ENCODE measurements at places on chromosomes 4 and X.

DNA sequence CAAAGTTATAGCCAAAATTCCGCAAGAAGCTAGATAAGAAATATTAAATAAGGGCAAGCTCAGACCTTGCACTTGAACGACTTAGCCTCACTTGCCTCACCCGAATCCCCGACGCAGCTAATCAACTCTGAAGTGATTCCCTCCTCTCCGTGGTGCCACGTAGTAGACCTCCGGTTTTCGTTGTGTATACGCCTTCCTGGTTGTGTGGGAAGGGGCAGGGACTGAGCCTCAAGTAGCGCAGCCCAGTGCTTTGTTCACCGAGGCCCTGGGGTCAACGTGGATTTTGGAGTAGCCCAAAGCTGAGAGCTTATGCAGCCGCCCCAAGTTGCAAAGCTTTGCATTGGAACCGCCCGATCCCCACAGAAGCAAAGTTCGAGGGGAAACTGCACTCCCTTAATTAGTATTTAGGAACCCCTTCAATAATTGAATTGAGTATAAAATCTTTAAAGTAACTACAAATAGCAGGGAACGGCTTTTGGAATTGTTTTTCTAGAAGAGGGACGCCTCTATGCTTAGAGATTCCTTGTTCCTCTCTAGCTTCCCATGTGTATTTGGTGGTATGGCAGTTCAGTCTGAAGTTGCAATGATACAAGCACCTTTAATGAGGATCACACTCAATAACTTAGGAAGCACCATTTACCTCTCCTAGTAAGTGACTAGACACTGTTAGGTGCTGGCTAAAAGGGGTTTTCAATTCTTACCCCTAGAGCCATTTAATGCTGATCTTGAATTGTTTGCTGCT, 55.7 kb downstream of the LINC00632 start:
- DNase-seq: no peak

GRCh38 chrX:24149351-24150050, at the start of gene ZFX:
ZFX (plus strand) TSS chrX:24149729; CDS start chrX:24172743, 23,014 bp downstream.
- DNase-seq: peak; percentile 70

GRCh38 chr4:174210952-174211490, 72.4 kb downstream of the FBXO8 start:
- no peak for DNase-seq

DNA sequence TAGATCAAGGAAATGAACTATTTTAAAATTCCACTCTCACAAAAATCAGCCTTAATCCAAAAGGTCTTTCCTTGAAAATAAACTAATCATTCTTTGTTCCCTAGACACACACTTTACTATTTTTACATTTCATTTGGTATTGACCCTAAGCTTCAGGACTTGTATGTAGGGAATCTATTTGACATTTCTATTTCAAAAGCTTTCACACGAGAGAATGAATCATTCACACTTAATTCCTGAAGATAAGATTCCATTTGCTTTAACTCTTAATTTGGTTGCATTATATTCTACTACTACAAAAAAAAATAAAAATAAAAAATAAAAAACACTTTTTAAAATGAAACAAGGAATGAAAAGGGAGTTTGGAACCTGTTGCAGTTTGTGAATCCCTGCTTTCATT, 43.7 kb downstream of the EDNRA start:
- DNase-seq: no peak

DNA sequence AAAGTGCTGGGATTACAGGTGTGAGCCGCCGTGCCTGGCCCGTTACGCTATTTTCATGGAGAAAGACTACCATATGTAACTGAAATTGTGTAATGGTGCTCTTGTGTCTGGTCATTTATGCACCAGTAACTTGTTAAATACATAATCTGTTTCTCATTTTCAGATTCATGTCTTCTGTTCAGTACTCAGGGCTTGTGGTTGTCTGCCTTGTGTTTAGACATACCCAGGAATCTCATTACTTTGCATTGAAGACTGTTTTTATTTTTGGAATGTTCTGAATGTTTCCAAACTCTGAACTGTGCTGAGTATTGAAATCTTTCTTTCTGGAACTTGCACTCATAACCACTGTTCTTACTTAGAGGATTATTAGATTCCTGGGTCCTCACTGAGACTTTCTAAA, 52.8 kb downstream of the PDLIM5 start:
- DNase-seq: no peak

DNA sequence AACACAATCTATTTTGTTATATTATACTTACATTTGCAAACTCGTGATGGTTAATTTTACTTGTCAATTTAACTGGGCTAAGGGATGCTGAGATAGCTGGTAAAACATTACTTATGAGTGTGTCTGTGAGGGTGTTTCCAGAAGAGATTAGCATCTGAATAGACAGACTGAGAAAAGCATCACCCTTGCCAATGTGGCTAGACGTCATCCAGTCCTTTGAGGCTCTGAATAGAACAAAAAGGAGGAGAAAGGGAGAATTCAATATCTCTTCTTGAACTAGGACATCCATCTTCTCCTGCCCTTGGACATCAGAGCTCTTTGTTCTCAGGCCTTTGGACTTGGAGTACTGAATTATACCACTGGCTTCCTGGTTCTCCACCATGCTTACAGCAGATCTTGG, 154.6 kb downstream of the EPHA5 start:
- no peak for DNase-seq

GRCh38 chr4:168648929-168649328, 152.1 kb downstream of the PALLD start:
- DNase-seq: no peak

DNA sequence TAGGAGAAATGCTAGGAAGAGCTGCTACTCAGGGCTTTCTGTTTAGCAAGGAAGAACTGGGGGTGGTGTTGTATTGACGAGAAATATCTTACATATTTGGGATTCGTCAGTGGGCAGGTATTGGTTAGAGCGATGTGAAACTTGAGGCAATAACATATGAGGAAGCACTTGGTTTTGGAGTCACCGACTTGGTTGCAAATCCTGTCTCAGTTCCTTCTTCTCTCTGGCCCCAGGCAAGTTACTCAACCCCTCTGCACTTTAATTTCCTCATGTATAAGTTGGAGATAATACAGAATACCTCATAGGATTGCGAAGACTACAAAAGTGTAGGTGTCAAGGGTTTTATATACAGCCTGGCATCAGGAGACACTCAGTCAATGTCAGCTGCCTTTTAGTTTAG, 34.1 kb downstream of the GPAT3 start:
- DNase-seq: no peak

DNA sequence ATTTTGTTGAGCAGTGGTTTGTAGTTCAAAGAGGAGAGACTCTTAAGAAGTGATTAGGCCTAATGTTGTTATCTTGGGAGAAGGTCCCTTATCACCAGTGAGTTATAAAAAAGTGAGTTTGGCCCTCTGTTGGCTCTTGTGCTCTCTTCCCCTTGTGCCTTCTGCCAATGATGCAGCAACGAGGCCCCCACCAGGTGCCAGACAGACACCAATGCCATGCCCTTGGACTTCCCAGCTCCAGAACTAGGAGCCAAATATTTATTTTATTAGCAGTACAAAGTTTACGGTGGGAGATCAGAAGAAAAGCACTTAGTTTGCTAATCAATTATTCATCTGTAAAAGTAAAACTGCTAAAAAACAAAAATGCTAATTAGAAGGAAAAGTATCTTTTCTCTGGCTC, 22.7 kb upstream of the NAAA start:
- DNase-seq: no peak

DNA sequence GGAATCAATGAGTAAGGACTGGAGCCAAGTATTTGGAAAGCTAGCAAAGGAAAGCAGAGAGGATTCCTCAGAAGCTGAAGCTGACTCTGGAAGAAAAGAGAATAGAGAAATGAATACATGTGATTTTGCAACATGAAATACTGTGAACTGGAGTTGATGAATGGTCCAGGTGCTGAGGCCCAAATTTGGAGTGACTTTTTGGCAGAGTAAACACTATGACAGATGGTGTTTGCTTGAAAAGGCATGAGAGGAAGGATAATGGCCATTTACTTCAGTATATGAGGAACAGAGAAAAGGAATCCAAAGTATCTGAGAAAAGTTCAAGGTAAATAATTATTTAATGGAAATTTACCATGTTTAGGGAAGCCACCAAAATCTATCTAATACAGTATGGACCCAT, 236.7 kb downstream of the SLITRK2 start:
- DNase-seq: no peak

- DNase-seq: no peak
These were observed 138.7 kb downstream of the INPP4B start for GRCh38 chr4:142707401-142707800.

- DNase-seq: no peak
These were observed 155.7 kb downstream of the CHIC2 start for GRCh38 chr4:53908661-53909078.

GRCh38 chr4:158871335-158871724, 102.5 kb downstream of the FNIP2 start:
- no peak for DNase-seq

- no peak for DNase-seq
These were observed 10.0 kb downstream of the KCNE5 start for GRCh38 chrX:109614951-109615350.

DNA sequence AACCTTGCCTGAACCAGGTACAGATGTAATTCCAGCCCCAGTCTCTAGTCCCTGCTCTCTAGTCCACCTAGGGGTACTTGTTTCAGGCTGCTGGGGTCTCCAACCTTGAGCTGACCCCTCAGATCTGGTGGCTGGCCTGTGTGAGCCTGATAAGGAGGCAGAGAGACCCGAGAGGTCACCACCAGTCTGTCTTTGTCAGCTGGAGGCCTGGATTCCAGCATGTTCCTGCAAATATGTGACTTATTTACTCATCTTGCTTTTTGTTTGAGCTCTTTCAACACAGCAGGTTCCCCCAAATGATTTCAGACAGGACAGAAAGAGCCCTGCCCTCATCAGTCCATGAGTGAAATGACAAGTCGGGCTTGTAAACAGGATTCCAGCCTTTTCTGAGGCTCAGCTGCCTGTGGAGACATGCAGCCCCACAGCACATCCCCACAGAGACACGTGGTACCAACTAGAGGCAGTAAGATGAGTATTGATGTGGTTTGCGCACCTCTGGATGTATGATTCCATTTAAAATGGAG, 37.5 kb upstream of the STK26 start:
- DNase-seq: no peak

GRCh38 chr4:174408841-174409552, 113.3 kb downstream of the HPGD start:
- DNase-seq: no peak

GRCh38 chrX:10015355-10015722, 48.2 kb downstream of the CLDN34 start:
- no peak for DNase-seq

DNA sequence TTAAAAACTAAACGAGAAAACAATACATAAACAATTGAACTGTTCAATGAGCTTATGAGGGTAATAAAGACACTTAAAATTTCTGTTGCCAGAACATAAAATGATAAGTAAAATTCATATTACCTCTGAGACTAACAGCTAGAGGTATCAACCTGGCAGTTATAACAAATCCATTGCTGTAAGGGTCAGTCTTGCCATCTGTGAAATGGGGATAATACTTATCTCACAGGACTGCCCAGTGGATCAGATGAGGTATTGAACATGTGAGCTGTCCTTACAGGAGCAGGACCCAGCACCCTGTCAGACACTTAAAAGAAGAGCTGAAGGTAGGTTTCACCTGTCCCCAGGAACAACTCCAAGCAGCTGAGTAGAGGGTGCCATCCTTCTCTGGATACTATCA, 2.5 kb downstream of the TCEAL3 start:
- DNase-seq: no peak

- no peak for DNase-seq
These were observed 81.4 kb upstream of the STIM2 start for GRCh38 chr4:26779224-26779623.

GRCh38 chr4:37439809-37440474, 195.4 kb downstream of the NWD2 start:
- no peak for DNase-seq

GRCh38 chrX:13597874-13598273, 28.5 kb downstream of the EGFL6 start:
- no peak for DNase-seq

DNA sequence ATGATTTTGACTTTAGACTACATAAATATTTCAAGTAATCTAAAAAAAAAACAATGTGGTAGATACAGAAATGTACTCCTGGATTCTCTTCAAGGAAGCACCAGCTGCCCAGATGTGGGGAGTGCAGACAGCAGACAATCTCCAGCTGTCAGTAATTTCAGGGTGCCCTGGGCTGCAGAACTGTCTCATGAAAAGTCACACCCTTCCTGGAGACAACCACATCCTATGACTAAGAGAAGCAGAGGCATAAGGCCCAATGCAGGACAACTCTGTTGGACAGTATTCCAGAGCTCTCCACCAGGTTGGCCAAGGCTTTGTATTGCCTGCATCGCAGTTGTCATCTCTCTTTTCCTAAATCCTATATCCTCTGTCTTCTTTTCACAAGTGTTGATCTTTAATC, 34.4 kb upstream of the BLTP1 start:
- no peak for DNase-seq

GRCh38 chrX:46628460-46629371, 55.2 kb downstream of the CHST7 start:
- DNase-seq: no peak

DNA sequence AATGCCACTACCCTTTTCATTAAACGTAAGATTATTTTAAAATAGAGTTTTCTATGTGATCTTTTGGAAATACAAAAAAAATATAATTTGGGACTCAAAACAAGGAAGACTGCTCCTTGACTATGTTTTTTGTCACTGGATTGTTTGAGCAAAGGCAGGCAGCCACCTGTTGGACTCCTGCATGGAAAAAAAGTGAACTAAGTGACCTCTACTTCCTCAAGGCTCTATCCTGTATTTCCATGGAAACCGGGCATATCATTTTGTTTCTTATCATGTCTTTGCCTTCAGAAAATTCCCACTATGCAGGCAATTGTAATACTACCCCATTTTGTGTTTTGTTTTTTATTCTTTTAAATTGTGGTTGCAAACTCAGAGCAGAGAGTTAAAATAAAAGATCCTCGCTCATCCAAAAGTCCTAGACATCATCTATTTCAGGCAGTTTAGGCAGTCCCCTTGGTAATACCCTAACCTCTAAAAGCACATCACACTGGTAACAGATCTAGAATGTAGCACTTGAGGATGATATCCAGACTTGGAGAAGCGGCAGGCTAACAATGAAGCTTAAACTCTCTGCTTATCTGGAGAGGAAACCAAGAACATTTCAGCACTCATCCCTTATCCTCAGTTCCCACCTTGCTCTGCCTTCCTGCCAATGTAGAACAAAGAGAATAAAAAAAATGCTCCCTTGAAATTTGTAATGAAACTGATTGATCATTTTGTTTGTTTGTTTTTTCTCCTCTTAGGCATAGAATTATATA, 165.7 kb downstream of the BANK1 start:
- DNase-seq: no peak

GRCh38 chrX:43467608-43468234, 188.4 kb upstream of the MAOA start:
- DNase-seq: no peak

- DNase-seq: no peak
These were observed 20.4 kb downstream of the MBNL3 start for GRCh38 chrX:132468454-132468853.

GRCh38 chr4:150582146-150582872, at the start of gene MAB21L2:
MAB21L2 (plus strand) TSS chr4:150582151; CDS start chr4:150583030, 879 bp downstream.
- no peak for DNase-seq

- no peak for DNase-seq
These were observed 113.8 kb upstream of the RBPJ start for GRCh38 chr4:26206999-26207398.

GRCh38 chr4:3651267-3651845, 114.8 kb upstream of the ADRA2C start:
- no peak for DNase-seq

- no peak for DNase-seq
These were observed 32.7 kb upstream of the AREG start for GRCh38 chr4:74412225-74412624.

Data from activated CD4-positive, alpha-beta T cell treated with anti-CD3 and anti-CD28 coated beads for 4 hours (primary cell).